ENCODE measurements at places on chromosomes 7 and 10. TPM values are rescaled to one million over a fixed set of nuclear protein-coding genes. Genes with fewer than 3 reads are reported as not detected.

JAZF1 gene
- 3.0 TPM for total RNA-seq

ACBD7 gene
- 0.76 TPM for total RNA-seq

GIMAP5 gene
- 420 TPM for total RNA-seq

TMEM213 gene
- not detected for total RNA-seq

SPDYE9 gene
- total RNA-seq: not detected

APBB1IP gene
- 0.11 TPM for total RNA-seq

MYH16 gene
- total RNA-seq: not detected

PPP1R9A gene
- total RNA-seq: 17.2 TPM

FOXI2 gene
- total RNA-seq: not detected

MYOZ1 gene
- total RNA-seq: not detected

ACSM6 gene
- not detected for total RNA-seq

ADRA2A gene
- total RNA-seq: under 0.01 TPM

ABCC2 gene
- total RNA-seq: 0.43 TPM

PIK3CG gene
- total RNA-seq: 2.0 TPM

CXCL12 gene
- total RNA-seq: 1.4 TPM

TUBB8 gene
- 0.11 TPM for total RNA-seq

ANKRD1 gene
- 92.0 TPM for total RNA-seq

PDE6C gene
- total RNA-seq: not detected

PLXNA4 gene
- total RNA-seq: 30.2 TPM

TMEM229A gene
- total RNA-seq: not detected

MMD2 gene
- not detected for total RNA-seq

HGF gene
- 0.33 TPM for total RNA-seq
